ENCODE measurements at places on chromosomes 1 and 21.

DNA sequence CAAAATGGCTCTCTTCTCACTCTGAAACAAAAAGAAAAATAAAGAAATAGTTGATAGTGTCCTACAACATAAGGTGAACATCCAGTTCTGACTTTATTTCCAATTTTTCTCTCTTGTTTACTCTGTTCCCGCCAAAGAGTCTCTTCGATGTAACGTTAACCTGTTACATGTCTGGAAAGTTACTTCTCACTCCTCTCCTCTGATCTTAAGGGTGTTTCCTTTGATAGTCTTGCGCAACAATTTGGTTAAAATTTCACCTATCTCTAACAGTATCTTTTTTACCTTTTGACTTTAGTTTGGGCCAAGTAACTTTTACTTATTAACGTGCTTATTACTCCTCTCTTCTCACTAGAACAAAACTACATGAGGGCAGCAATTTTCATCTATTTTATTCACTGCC is 1450.2 kb downstream of the BRINP3 start:
- no peak for DNase-seq

DNA sequence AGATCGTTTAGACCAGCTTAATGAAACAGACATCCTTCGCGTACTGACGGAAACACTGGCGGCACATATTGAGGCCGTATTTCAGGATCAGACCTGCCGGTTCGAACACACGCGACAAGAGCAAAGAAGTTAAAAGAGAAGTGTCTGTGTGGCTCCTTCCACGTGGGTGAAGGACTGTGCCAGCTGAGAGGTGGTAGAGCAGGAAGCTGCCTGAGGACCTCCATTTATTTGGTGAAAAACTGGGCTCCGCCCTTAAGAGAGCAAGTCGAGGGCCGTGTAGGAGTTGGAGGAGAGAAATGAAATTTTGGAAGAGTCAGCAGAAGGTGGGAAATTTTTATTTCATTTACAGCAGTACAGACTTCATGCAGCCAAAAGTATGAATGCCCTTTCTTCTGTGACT is 38.8 kb upstream of the ADORA3 start:
- no peak for DNase-seq

DNA sequence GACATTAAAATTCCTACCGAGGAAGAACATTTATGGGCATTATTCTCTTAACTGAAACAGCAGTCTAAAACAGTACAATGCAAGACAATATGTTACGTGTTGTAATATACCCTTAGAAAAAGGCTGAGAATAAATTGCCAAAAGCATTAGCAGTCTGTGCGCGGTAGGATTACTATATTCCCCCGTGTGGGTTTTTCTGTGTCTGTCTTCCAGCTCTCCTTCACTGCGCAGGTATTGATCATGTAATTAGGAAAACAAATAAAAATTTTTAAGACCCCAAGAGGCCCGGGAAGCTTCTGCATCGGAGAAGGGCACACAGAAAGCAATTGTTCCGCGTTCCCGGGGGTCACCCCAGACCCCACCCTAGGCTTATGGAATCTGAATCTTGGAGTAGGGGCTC is 68.8 kb downstream of the FBXO2 start:
- no peak for DNase-seq

DNA sequence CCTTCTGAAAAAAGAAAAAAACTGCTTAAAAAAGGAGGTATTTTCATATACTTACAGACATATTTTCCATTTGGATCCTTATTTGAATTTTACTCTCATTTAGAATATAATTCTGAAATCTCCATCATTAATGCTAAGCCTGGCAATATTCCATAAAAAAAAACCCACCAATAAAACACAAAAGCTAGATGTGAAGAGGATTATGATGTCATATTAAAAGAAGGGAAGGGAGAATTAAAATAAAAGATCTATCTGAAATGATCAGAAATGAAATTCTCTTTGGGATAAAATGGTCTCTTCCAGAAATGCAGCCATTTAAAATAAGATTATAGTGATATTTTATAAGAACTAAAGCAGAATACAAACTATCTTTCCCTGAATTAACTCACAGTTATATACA is 206.7 kb upstream of the CAMK1G start:
- no peak for DNase-seq

- DNase-seq = no peak
Measured at GRCh38 chr1:175477786-175478185, 265.6 kb downstream of the TNR start.

GRCh38 chr1:70745199-70745598 is 302.4 kb downstream of the PTGER3 start:
- no peak for DNase-seq

DNA sequence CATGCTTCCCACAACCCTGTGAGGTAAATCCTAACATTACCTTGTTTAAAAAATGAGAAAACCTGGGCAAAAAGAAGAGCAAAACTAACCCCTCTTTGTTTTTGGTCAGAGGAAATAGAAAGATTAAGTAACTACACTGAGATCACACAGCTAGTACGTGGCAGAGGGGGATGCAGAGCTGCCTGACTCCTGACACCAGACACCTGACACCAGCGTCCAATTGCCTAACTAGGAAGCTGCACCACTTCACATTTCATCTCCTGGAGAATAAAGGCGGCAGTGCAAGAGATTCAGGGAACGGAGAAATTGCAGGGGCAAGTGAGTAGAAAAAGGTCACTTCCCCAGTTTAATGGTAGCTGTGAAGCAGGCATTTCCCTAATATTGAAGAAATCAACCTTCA is 229.3 kb upstream of the PTBP2 start:
- no peak for DNase-seq

DNA sequence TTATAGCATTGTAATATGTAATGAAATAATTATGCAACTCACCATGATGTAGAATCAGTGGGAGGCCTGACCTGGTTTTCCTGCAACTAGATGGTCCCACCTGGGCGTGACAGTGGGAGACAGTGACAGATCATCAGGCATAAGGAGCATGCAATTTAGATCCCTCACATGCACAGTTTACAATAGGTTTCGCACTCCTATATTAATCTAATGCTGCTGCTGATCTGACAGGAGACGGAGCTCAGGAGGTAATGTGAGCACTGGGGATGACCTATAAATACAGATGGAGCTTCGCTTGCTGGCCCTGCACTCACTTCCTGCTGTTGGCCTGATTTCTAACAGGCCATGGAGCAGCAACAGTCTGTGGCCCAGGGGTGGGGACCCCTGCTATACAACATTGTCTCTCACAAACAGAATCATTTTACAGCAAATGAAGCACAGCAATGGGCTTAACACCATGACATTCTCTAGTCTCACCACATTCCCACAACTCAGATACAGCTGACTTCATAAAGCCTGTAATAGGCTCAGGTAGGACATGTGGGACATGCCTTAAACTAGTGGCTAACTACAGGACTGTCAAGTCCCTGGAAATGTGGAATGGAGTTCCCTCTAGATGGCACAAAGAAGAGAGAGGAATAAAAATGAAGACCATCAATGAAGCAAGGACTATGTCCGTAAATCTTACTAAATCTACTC is 40.7 kb upstream of the SLC5A9 start:
- peak; percentile 17 for DNase-seq

GRCh38 chr1:39842836-39843235 is 40.5 kb downstream of the TRIT1 start:
- DNase-seq = peak; percentile 19

DNA sequence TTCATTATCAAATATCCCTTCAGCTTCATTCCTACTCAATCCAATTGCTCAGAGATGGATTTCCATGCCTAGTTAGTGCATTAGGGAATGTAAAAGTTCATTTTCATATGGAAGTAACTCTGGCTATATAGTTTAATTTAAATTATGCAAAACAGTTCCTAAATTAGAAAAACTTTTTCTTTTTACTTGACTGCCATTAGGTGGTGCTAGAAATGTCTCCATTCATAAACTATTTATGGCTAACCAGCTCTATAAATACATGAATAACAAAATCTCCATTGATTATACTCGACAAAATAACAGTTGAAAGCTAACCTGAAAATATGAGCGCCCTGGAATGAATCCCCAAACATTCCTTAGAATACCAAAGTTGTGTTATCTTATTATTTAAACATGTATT is 311.4 kb downstream of the USH2A start:
- no peak for DNase-seq

DNA sequence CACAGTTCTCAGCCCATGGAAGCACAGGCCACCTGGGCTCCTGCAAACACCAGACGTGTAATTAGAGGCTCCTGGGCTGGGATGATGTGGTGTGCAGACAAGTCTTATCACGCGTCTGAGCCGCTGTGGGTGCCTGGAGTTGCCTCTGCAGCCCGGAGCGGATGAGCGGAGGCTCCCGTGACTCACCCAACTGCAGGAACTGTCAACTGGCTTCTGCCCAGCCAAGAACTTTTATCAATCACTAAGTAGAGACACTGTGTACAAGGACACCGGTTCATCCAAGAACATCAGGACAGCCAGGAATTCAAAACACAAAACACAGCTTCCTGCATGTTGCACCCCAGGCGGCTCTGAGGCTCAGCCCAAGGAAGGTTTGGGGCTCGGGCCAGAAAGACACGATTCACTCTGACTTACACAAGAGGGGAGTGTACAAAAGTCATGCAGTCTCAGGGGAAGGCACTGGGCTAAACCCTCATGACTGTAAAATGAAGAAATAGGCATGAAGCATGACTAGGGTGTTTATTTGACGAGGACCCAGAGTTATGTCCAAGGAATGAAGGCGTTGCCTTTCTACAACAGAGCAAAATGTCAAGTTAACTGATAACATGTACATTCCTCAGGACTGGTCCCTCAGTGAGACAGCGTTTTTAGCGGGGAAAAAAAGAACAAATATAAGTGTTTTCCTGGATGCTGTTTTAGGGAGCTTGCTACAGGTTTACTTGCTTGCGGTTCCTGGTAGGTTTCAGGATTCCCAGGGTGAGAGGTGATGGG is 21.1 kb downstream of the ERRFI1 start:
- DNase-seq = peak; percentile 24

- DNase-seq = peak; percentile 88
Measured at GRCh38 chr21:39788383-39788782, 43.4 kb downstream of the IGSF5 start.

GRCh38 chr1:31299365-31299764 is 2.5 kb downstream of the ZCCHC17 start:
- DNase-seq = no peak
